ENCODE measurements at places on chromosomes 7 and 10. TPM values are rescaled to one million over a fixed set of nuclear protein-coding genes. Genes with fewer than 3 reads are reported as not detected.

- DNase-seq = no peak
Measured at GRCh38 chr10:71323407-71323806, 4.3 kb downstream of the SLC29A3 start.

GRCh38 chr10:93223336-93223735, 149.6 kb downstream of the CYP26A1 start:
- no peak for DNase-seq

The SH2B2 gene
- 2.4 TPM for polyA plus RNA-seq

The CNTNAP2 gene
- not detected for polyA plus RNA-seq
